Umbilical cord (tissue), 2 donors: ENCODE measurements at places on chromosomes 6 and 20. TPM values are rescaled to one million over a fixed set of nuclear protein-coding genes. Genes with fewer than 3 reads are reported as not detected.

The ASCC3 gene
- total RNA-seq: 82.3 TPM

The KCNK5 gene
- total RNA-seq: not detected

The MYT1 gene
- total RNA-seq: 1.2 TPM

The C20orf141 gene
- total RNA-seq: not detected

The CCN5 gene
- 7.5 TPM for total RNA-seq

The RPS10 gene
- 2,327 TPM for total RNA-seq

The DPPA5 gene
- not detected for total RNA-seq

The HLA-DMA gene
- 5.8 TPM for total RNA-seq

The CLPSL2 gene
- not detected for total RNA-seq

The SCGN gene
- total RNA-seq: not detected

The OARD1 gene
- total RNA-seq: 30.3 TPM

The CTCFL gene
- total RNA-seq: 2.6 TPM

The MOXD1 gene
- 3.4 TPM for total RNA-seq

The FOXA2 gene
- 0.48 TPM for total RNA-seq

The LY6G6F gene
- total RNA-seq: not detected

The TM9SF4 gene
- 12.5 TPM for total RNA-seq

The CLPSL1 gene
- total RNA-seq: not detected

The SAMD3 gene
- 9.1 TPM for total RNA-seq

The TMEM200A gene
- total RNA-seq: 22.1 TPM

The PTP4A1 gene
- 40.4 TPM for total RNA-seq

The PACRG gene
- 0.96 TPM for total RNA-seq

The CLIC5 gene
- 3.6 TPM for total RNA-seq
